ENCODE measurements at places on chromosomes 13 and 19.

GRCh38 chr13:61913183-61913582 is 497.5 kb upstream of the PCDH20 start:
- no peak for DNase-seq

- no peak for DNase-seq
Observed at GRCh38 chr13:114031631-114032030, 57.8 kb upstream of the C13orf46 start.

- DNase-seq, result no peak
Observed at GRCh38 chr13:33677215-33677614, 140.7 kb upstream of the RFC3 start.

- no peak for DNase-seq
Observed at GRCh38 chr13:91546900-91547299, 148.5 kb downstream of the GPC5 start.

DNA sequence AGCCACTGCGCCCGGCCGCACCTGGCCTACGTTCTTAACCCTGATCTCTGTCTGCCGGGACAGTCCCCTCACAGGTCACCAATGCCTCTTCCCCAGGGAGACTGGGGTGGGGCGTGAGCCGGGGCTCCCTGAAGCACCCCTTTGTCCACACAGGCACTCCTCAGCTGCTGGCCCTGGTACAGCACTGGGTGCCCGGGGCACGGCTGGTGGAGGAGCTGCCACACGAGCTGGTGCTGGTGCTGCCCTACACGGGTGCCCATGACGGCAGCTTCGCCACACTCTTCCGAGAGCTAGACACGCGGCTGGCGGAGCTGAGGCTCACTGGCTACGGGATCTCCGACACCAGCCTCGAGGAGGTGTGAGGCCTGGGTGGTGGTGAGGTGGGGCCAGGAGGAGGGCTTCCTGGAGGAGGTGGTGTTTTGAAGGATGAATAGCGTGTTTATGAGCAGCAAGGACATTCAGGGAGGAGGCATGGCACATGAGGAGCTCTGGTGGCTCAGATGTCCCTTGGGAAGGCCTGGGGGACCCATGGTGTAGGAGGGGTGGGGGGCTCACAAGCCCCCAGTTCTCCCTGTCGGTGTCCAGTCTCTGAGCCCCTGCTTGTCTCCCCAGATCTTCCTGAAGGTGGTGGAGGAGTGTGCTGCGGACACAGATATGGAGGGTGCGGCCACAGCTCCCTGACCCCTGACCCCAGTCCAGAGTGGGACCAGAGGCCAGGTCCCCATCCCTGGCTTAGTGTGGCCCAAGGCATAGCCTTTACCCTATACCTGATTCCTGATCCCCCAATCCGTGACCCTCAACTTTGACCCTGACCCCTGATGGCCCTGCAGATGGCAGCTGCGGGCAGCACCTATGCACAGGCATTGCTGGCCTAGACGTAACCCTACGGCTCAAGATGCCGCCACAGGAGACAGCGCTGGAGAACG is 13.5 kb upstream of the ARHGAP45 start:
- DNase-seq, result no peak

DNA sequence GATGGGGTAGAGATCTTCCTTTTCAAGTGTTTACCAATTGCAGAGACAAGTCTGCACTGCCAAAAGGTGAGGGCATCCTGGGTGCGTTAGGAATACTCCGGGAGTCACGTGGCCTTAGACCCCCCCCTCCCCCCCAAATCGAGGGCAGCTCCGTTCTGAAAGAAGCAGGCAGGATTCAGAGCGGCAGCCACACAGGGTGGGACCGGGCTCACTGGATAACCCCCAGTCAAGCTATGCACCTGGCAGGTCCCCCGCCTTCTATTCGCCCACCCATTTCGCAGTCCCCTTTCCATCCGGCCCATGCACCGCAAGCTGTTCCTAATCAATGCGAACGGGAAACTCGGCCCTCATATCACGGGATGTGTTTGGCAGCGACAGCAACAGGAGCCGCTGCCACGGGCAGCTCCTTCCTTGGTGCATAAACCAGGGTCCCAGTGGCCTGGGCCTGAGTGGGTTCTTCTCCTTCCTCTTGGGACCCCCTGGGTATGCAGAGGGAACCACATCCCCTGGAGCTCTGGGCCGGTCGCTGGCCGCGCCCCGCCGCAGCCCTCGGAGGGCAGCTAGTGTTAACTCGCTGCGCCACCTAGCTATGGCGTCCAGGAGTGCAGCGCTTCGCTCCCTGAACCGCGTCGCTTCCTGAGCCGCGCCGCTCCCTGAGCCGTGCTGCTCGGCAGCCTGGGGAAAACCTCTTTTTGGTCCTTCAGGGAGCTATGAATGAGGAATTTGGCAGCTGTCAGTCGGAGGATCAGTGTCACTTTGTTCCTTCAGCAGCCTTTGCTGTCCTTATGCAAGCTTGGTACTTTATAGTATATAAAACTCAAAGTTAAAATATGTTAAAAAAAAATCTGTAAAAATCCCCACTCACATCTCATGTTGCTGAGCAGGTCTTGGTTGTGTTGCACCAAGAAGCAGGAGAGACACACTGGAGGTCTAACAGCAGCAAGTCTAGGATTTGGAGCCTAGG is 41.4 kb downstream of the LYL1 start:
- peak; percentile 79 for DNase-seq

DNA sequence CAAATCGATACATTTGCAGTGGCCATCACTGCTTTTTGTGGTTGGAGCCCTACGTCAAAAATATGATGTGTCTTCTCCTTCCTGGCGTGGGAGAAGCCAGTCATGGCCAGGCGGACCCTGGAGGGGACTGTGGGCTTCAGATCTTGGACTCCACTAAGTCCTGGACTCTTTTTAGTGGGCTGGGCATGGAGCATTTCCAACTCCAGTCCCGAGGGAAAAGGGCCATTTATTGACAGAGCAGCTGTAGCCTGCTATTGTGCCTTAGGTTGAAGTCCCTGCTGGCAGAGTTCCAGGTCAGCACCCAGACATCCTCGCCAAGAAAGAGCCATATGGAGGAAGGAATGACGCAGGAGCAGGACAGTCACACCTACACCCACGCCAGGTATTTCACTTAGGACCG is 179.2 kb upstream of the ZNF507 start:
- DNase-seq, result no peak

GRCh38 chr13:46662690-46663089 is 109.7 kb downstream of the LRCH1 start:
- no peak for DNase-seq

GRCh38 chr19:39014037-39014436 is 18.3 kb downstream of the FBXO27 start:
- no peak for DNase-seq
